WTC11 (cell line): ENCODE measurements at places on chromosomes 7 and 10.

DNA sequence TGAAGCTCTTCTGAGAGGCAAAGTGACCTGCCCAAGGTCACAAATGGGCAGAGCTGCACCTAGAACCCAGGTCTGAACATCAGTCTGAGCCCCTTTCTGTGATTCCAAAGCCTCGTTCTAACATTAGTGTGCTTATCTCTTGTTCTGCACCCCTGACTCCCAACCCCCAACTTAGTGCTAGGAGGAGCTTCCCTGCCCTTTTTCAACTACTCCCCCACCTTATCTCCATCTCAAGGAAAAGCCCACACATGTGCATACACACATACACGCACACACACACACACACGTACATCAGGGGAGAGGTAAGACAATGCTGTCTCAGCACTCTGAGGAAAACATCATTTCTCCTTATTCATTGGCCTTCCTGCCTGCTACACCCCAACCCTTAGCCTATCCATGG lies 8.3 kb downstream of the PRRT4 start:
- no peak for DNase-seq

- DNase-seq = no peak
These were observed 52.4 kb upstream of the TNS3 start for GRCh38 chr7:47634273-47634672.

- no peak for DNase-seq
These were observed 80.2 kb downstream of the ZNF37A start for GRCh38 chr10:38174336-38174735.

DNA sequence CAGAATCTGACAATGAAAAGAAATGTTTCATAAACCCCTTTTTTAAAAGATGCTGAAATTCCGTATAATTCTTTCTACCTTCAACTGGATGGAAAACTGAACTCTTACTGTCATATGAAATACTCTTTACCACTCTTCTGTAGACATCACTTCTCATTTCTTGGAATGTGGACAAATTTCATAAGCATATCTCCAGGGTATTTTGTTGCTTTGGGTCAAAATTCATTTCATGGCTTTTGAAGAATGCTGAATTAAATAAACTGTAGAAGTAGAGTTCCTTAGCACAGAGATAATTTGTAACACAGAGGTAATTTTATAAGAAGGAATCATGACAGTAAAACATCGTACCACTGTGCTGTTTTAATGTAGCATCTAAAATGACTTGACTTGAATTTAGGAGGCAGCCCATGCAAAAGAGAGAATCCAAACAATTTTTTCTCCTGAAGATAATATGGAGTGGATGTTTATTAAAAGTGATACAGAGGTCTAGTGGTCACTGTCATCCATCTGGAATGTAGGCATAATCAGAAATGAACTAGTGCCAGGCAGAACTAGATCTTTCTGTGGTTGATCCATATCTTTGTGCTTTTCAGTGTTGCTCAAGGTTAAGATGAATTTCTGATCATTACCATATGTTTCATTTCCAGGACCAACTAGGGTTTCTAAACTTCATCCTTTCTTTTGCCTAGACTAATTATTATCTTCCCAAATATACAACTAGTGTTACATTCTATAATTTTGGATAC lies 492.0 kb downstream of the KIF20B start:
- no peak for DNase-seq

DNA sequence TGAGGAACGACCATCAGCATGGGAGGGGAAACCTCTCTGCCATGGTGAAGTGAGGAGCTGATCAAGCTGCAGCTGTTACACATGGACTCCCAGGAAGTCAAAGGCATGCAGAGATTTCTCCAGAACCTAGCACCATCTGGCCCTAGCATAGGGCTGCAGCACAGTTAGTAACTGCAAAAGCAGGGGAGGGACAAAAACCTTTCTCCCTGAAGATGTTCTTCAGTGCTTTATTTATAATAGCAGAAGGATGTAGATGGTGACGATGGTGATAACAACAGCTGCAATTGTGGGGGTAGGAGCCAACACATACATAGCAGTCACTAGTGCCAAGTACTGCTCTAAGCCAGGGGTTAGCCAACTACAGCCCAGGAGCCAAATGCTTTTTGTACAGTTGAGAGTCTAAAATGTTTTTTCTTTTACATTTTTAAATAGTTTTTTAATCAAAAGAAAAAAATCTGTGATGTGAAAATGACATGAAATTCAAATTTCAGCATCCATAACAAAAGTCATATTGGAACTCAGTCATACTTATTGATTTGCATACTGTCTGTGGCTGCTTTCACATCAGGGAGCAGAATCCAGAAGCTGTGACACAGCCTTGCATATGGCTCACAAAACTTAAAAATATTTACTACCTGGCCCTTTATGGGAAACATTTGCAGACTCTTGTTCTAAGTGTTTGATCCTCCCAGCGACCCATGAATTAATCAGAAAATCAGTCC lies 299.5 kb downstream of the ELMO1 start:
- no peak for DNase-seq

GRCh38 chr10:101310529-101311184 lies 43.3 kb upstream of the BTRC start:
- DNase-seq = peak; percentile 35

- no peak for DNase-seq
These were observed 17.1 kb downstream of the PDLIM1 start for GRCh38 chr10:95273393-95274312.

GRCh38 chr7:29401769-29402168 lies 161.9 kb upstream of the PRR15 start:
- DNase-seq = no peak

DNA sequence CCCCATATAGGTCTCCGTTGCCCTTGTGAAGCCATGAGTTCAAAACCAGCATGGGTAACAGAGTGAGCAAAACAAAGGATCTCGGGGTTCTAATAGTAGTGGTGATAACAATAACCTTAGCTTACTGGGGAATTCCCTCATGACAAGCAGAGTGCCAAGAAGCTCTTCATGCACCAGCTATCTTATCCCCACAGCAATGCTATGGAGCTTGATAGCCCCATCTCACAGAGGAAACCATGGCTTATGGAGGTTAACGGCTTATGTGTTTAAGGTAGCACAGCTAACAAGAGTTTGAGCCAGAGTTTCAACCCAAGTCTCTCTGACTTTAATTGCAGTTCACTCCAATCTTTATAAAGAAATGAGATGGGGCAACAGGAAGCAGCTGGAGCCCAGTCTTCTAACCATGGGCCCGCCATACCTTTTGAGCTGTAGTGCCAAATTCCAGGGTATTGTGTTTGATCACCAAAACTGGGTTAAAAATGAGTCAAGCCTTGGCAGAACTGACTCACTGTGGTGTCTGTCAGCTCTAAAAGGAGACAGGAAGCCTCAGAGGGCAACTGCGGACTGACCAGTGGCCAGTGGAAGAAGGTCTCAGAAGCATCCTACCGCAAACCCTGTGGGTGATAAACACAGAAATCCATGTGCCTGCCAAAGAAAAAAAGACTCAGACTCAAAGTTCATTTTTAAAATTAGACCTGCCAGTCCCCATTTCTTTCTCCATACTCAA lies 16.5 kb upstream of the PLAU start:
- DNase-seq = no peak

DNA sequence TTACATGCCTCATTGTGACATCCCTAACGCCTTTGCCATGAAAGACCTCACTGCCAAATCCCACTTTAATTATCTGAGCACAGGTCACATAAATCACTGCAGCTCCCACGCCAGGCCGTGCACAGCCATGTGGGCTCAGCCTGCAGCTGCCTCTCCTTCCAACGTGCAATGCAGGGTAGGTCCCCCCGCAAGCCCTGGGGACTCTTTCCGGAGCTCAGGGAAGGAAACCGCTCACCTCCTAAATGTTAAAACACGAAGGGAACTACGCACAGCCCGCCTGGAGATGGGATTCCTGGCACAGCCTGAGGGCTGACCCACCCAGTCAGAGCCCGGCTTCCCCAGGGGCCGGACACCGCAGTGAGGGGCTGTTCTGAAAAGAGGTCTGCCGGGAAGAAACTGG lies 128.0 kb downstream of the MAD1L1 start:
- DNase-seq = no peak

DNA sequence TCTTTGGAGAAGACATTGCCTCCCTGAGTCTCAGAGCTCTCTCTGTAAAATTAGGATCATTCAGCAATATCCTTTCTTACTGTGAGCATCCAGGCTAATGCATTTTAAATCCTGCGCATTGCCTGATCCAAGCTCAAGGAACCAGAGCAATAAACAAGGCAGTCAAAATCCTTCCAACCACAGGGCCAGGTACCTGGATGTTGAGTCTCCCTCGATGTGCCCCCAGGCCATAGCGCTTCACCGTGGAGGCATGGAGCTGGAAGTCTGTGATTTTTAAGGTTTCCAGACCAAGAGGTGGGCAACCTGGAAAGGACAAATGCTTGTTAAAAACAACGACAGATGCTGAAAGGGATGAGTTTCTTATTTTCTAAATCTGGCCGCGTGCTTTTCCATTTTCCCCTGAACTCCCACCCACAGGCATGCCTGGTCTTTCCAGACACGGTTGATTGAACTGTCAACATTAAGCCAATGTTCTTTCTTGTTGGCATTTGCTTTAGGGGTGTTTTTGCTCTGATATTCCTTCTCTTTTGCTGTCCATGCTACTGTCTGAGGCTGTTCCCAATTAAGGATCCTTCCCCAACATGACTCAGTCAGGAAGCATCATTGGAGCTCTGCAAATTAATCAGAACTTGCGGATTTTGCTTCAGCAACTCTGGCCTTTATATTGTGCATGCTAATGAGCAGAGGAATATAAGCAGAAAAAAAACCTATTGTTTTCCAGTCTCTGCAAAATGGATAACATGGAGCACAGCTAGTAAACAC lies 29.0 kb downstream of the CPXM2 start:
- DNase-seq = no peak

- DNase-seq = no peak
These were observed 35.6 kb downstream of the C10orf90 start for GRCh38 chr10:126634911-126635310.

- no peak for DNase-seq
These were observed 437.7 kb downstream of the RPS24 start for GRCh38 chr10:78471326-78471722.

GRCh38 chr10:123240776-123241175 lies 86.6 kb downstream of the BUB3 start:
- no peak for DNase-seq

DNA sequence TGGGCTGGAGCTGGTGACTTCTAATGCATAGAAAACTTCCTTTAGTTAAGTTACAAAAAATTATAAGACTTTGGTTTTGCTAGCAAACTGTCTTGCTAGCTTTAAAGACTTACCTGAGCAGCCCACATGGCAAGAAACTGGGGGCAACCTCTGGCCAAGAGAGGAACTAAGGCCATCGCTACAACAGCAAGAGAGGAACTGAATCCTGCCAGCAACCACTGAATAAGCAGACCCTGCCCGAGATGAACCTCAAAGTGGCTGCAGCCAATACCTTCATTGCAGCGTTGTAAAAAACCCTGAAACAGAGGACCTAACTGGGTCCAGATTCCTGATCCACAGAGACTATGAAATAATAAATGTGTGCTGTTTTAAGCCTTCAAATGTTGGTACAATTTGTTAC lies 54.6 kb upstream of the STARD3NL start:
- no peak for DNase-seq

- DNase-seq = peak; percentile 51
These were observed at the start of gene MEST for GRCh38 chr7:130491841-130492522. Gene MEST, plus strand, starts transcription at chr7:130492085. Its CDS starts 229 bp downstream, at chr7:130492314.

- DNase-seq = no peak
These were observed 272.3 kb downstream of the SEMA3D start for GRCh38 chr7:84914598-84914997.
